ENCODE measurements at places on chromosomes 3 and 15.
A peak's percentile ranks its signal among the peaks of the same experiment; 100 is the strongest.

GRCh38 chr3:136819392-136819730, 435 bp downstream of the SLC35G2 start:
- DNase-seq, result peak; percentile 85

DNA sequence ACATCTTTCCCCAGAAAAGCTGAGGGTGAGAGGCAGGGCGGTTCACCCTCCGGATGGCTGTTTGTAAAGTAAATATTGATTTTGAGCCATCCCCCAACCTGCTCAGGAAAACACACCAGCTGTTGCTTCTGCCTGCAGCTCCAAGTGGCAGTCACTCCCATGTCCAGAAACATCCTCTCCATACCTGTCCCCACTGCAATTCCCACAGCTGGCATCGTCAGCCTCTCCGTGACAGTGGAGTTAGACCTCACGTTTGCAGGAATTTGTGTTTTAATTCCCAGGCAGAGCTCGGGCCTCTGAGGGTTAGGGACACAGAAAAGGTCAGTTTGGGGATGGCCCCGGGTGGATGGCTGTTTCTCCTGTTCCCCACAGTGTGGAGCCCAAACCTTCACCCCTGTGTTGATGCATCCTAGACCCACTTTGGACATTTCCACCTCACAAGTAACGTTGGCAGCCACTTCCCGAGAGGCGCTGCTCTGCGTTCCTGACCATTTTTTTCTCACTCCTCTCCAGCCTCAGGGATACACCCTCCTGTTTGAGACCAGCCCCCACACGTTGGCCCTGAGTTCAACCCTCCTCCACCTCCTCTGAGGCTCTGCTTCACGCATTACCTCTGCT, 11.8 kb upstream of the FAM174B start:
- DNase-seq, result peak; percentile 57

- DNase-seq, result peak; percentile 76
Observed at GRCh38 chr15:96353930-96354730, 23.6 kb downstream of the NR2F2 start.

GRCh38 chr15:95247071-95247984, 1016.0 kb downstream of the MCTP2 start:
- DNase-seq, result peak; percentile 93

DNA sequence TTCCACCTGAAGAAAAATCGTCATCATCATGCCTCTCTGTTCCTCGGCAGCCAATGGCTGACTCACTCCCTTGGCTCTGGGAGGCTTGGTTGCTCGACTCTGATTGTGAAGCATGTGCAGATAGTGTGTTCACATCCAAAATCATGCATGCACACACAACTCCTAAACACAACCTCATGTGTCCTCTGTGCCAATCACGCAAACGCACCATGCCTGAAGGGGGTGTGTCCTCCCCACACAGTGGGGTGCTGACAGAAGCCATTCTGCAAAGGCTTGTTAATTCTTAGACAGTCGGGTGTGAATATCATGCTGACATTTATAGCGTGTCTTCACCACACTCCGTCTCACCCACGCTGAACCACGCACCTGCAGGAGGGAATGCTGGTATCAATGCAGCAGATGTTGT, 11.4 kb upstream of the CCDC174 start:
- no peak for DNase-seq

All from mesenchymal stem cell (in vitro differentiated cells and primary cell).